ENCODE measurements at places on chromosomes 7 and 10. TPM values are rescaled to one million over a fixed set of nuclear protein-coding genes. Genes with fewer than 3 reads are reported as not detected.

The NPS gene
- total RNA-seq: not detected

DNA sequence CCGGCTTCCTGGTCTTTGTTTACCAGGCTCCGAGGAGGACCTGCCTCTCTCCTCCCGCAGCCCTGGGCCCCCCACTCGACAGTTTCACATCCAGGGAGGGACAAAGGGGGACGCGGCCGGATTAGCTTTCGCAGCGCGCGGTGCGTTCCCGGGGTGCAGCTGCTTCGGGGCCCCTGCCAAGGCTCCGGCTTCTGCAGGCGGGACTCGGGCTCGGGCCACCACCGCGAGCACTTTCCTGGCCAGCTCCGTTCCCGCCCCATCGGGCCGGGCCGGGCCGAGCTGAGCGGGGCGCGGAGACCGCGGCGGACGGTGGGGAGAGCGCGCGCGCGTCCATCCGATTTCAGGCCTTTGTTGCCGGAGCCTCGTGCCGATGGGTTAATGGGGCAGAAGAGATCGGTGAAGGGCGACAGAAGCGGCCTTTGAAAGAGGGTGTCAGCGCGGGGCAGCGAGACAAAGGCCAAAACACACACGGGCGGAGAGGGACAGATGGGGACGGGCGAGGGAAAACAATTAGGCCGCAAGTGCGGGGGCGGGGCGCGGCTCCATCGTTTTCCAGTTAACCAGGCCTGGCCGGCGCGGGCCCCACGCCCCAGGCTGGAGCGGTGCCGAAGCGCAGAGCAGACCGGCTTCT is 8.5 kb upstream of the UNCX start:
- DNase-seq: no peak

The CFAP70 gene
- total RNA-seq: 0.98 TPM

GRCh38 chr10:79944428-79945395 is 4.2 kb downstream of the SFTPD start:
- peak; percentile 16 for DNase-seq

The LAMB4 gene
- total RNA-seq: under 0.01 TPM

DNA sequence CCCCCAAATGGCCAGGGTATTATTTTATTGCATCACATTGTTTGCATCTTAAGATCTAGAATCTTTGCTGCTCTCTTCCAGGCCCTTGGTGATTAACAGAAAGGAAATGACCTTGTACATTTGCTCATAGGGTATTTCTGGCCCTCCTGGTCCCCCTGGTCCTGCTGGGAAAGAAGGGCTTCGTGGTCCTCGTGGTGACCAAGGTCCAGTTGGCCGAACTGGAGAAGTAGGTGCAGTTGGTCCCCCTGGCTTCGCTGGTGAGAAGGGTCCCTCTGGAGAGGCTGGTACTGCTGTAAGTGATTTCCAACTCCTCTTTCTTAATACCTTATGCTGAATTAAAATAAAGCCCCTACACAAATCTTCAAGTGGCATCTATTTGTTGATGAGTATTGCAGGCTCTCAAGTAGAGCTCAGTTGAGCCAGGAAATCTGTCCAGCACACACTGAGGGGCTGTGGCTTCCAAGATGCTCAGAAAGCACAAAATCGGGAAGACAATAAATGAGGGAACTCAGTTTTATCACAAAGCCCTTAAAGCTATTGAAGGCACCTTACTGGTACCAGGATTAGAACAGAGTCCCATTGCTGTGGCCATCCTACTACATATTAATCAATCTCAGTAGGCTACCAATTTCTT is 28.2 kb downstream of the COL1A2 start:
- no peak for DNase-seq

- DNase-seq: no peak
Observed at GRCh38 chr7:132065193-132065988, 509.0 kb upstream of the PODXL start.

The DNAJB9 gene
- 164 TPM for total RNA-seq

GRCh38 chr7:5532536-5533335 is 109.1 kb upstream of the TNRC18 start:
- DNase-seq: no peak

DNA sequence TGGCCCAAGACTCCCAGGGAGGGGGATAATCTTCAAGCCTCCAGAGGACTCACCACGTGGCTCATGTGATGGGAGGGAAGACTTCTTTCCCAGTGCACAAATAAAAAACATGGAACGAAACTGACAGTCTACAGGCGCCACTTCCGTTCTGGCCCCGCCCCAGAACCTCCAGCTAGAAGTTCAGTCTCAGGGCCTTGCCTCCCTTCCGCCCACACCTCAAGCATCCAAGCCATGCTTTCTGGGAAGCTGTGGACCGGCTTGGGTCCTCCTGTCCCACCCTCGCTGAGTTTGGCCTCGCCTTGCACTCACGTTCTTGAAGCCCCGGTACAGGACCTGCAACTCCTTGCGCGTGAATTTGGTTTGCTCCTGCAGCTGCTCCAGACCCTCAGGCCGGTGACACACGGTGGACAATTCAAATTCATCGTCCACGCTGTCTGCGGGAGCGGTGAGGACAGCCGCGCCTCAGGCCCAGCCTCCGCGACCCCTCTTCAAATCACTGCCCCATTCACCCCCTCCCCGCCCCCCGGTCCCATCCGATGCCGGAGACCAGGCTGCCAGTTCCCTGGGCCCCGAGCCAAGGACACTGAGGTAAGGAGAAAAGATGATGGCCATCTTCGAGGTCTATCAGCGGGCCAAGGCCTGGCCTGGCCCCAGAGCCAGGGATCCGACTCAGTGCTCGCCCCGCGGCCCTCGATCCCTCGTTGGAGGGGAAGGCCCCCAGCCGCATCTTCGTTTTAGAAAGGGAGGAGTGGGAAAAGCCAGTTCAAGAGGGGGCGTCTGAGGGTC is 10.7 kb upstream of the OGA start:
- DNase-seq: no peak

DNA sequence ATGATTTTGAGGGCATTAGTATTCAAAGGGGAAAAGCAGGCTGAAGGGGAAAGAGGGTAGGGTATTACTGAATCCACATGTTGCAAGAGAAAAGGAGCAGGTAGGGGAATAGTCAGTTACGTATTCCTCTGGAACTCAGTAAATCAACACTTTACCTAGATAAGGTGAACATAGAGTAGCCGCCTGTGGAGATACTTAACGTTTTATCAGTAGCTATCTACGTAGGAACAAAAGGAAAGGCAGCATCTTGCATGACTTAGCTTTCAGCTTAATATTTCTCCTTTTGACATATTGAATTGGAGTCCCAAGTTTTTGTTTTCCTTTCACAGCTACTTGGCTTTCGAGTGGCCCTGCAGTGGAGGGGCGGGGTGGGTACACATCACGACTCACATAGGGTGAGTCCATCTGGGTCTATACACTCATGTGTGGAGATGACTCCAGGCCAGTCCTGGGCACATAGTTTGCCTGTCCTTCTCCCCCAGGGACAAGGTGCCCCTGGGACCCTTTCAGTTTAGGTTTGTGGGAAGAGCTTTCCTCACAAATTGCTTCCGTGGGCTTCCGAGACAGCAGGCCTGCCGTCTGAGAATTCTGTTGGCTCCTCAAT is 48.1 kb downstream of the CCNY start:
- no peak for DNase-seq

DNA sequence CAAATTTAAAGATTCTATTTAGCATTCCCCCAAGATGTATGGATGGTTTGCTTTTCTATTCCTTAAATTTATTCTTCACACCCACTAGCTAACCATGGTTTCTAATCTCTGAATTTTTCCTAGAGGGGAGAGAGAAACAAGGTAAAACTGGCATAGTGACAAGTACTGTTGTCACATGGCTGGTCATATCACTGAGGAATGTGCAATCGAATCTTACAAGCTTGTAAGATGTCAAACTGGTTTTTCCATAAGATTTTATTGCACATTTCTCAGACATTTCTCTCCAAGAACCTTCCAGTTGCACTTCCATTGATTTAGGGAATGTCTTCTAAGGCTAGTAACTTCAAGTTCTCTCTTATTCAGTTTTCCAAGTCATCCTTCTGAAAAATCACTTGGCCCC is 89.8 kb downstream of the MBL2 start:
- DNase-seq: no peak

The VWDE gene
- 0.05 TPM for total RNA-seq

The ABCC2 gene
- total RNA-seq: 234 TPM

The TET1 gene
- 2.1 TPM for total RNA-seq

The MYH16 gene
- not detected for total RNA-seq

The C7orf57 gene
- total RNA-seq: not detected

GRCh38 chr10:110410329-110411046 is 87.2 kb upstream of the DUSP5 start:
- no peak for DNase-seq

The METTL27 gene
- total RNA-seq: 1.0 TPM

GRCh38 chr10:112246-112645 is 23.0 kb upstream of the ZMYND11 start:
- DNase-seq: no peak

All from liver (tissue), 10 donors.